PC-3 (cell line): ENCODE measurements at places on chromosomes 2 and 18. TPM values are rescaled to one million over a fixed set of nuclear protein-coding genes. Genes with fewer than 3 reads are reported as not detected.

CDK15 gene
- 2.4 TPM in 1 of 2 replicates, not detected in the other for total RNA-seq

COLEC12 gene
- total RNA-seq: 0.04 TPM in 1 of 2 replicates, not detected in the other

RAD51AP2 gene
- not detected in 2 replicates for total RNA-seq

TEX44 gene
- not detected in 2 replicates for total RNA-seq

GKN2 gene
- total RNA-seq: 0.58 TPM in 1 of 2 replicates, not detected in the other

RBMS1 gene
- total RNA-seq: 36.4 and 38.8 TPM in 2 replicates

C2orf72 gene
- total RNA-seq: 0.40 and 4.3 TPM in 2 replicates
